ENCODE measurements at places on chromosomes 5 and 9.
A peak's percentile ranks its signal among the peaks of the same experiment; 100 is the strongest.

DNA sequence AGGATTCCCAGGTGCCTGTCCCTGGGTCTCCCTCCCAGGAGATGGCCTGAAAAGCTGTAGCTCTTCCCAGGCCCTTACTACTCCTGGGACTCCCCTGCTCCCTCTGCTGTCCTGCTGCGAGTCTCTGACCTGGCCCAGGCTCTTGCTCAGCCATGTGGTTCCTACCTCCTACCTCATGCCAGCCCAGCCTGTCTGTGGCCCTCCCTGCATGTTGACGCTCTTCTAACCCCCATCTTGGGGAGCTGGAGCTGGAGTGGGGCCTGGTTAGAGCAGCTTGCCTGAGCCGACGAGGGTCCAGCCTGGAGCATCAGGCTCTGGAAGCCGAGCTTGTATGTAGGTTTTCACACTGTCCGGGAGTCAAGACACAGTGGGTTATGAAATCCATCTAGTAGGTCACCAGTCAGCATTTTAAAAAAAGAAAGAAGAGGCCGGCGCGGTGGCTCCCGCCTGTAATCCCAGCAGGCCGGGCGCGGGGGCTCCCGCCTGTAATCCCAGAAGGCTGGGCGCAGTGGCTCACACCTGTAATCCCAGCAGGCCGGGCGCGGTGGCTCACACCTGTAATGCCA lies 244.4 kb downstream of the FANCC start:
- DNase-seq = no peak

GRCh38 chr5:81250004-81250403 lies 16.9 kb downstream of the CKMT2 start:
- DNase-seq = no peak

GRCh38 chr5:178590141-178590923 lies at the start of gene COL23A1:
TSS of gene COL23A1 (minus strand) at chr5:178590393.
- peak; percentile 14 for DNase-seq

DNA sequence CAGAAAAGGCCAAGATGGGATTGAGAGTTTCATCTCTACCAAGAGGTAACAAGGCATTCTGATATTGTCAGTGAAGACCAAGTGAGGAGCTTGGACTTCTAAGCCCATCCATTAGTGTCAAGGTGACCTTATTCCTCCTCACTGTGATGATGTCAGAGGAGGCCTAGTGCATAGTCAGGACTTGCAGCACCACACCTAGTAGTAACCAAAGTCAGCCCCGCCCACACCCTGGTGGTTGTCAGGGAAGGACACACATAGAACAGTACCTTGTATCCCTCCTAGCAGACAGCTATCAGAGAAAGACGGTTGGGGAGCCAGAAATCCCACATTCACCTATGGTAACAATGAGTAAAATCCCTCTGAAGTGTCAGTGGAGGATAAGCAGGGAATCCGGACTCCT lies 111.7 kb downstream of the AP3B1 start:
- no peak for DNase-seq

DNA sequence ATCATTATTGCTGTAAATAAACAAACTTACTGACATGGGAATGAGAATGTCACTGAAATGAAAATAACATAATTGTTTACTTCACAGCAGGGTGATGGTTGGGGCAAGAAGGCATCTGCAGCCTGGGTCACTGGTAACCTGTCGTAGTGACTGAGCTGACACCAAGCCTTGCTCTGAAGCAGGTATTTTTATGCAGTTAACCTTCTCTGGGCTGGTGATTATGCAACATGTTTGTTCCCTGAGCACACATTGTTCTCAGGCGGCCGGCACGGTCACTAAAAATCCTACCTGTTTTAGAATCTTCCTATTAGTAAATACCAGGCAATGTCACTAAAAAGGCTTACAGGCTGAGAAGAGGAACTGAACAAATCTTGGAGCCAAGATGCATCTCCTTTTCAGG lies 157.7 kb upstream of the NR3C1 start:
- no peak for DNase-seq

DNA sequence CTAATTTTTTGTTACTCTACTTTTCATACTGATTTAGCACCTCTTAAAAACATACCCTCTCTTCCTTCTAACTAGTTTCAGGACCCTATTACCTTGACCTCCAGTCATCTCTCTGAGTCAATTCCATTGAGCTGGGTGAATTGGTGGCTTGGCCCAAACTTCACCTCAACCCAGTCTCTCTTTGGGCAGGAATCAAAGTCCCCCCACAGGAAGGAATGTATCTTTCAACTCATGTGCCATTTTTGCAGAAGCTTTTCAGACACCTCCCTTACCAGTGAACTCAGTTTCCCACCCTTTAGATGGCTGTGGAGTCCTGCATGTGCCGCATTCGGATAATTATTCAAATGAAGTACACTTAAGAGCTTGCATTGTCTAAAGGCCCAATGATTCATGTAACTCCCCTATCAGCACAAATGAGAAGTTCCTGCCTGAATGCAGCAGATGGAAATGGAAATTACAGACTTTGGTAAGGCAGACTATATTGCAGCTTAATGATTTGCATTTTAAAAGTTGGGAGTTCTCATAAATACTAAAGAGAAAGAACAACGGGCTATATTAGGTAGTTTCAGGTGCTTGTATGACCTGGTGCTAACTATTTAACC lies 693.5 kb downstream of the PTPRD start:
- no peak for DNase-seq

DNA sequence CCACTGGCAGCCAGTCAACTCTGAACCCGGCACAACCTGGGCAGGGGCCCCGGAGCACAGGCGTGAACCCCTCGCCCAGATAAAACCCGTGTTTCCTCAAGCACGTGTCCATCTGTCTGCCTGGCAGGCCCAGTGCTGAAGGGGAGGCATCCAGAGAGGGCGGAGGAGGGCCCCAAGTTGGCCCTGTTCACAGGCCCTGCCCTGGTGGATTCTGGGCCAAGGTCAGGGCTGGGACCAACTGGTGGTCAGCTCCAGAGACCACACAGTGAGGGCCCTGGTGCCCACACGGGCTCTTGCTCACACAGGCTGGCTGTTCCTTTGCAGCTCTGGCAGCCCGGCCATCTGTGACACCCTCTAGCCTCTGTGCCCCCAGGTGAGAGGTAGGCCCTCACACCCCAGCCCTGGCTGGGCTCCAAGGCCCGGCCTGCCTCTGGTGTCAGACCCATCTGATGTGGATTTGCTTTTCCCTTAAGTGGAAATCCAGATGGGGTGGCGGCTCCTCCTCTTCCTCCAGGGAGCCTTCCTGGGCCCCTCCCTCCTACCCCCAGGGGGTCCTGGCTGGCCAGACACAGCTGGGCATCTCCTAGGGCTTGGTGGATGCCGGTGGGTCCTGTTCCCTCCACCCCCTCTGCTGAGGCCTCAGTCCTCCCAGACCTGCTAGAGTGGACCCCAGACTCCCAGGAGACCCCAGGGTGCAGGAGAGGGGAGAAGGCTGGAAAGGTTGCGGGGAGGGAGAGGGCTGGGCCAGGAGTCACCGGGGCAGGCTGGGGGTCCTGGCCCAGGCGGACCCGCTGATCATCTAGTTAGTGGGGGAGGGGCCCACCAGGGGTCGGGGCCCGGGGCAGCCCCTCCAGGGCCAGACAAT lies 525 bp upstream of the STPG3 start:
- DNase-seq = no peak

DNA sequence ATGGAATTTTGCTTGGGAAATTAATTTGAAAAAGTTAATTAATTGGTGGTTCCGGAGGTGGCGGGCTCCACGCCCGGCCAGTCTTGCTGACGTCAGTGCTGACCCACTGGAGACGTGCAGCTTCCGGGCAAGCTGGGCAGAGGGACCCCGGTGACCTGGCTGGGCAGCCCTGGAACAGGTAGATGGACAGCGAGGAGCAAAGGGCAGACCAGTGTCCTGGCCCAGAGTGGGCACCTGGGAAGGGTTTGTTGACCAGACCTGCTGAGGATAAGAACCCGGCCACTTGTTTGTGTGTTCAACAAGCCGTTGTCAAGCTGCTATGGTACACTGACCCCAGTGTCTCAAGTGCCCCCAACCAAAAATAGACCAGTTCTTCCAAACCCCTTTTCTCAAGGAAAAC lies 17.5 kb downstream of the CXXC5 start:
- no peak for DNase-seq

DNA sequence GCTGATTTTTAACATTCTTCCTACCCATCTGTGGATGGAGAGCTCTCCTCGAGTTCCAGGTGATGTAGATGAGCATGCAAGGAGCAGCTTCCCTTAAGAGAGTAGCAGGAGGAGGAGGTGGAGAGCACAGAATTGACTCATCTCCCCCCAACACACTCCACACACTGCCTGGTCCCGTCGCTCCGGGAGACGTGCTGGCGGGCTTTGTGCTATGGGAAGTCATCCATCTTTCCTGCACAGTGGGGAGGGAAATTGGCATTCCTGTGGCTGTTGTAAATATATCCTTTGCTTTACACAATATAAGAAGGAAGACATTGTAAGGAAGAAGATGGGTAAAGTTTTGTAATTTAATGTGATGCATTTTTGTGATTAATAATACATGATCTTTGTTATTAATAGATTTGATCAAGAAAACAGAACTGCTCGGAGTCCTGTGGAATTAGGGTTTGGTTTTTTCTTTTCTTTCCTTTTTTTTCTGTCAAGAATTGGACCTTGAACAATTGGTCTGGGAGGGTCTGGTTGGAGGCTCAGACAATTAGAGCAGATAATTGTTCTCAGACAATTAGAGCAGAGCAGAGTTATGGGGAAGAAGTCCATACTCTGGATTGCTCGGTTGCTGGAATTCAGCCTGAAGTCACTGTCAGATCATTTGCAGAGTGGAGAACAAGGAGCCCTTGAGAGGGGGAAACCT lies 297.8 kb downstream of the GADD45G start:
- DNase-seq = no peak
